ENCODE measurements at places on chromosomes 1 and 21.

- no peak for DNase-seq
These were observed 35.9 kb downstream of the NCMAP start for GRCh38 chr1:24591781-24592180.

- DNase-seq = no peak
These were observed 11.7 kb upstream of the MYOCOS start for GRCh38 chr1:171610385-171610784.

- DNase-seq = no peak
These were observed 2.7 kb upstream of the NHLH1 start for GRCh38 chr1:160363951-160364735.

- DNase-seq = no peak
These were observed 709 bp upstream of the SLC41A1 start for GRCh38 chr1:205813755-205814058.

- no peak for DNase-seq
These were observed 53.0 kb upstream of the PRELP start for GRCh38 chr1:203422656-203423055.

Measured in activated T-cell treated with anti-CD3 and anti-CD28 coated beads for 24 hours (primary cell).